ENCODE measurements at places on chromosomes 3 and 15.

GRCh38 chr3:106329521-106329920, 460.7 kb upstream of the CBLB start:
- DNase-seq: no peak

- DNase-seq: no peak
These were observed 14.5 kb upstream of the LPP start for GRCh38 chr3:188139466-188139865.

GRCh38 chr3:132351222-132351806, 34.1 kb downstream of the ACP3 start:
- DNase-seq: no peak

- no peak for DNase-seq
These were observed 21.4 kb upstream of the UBE2Q2 start for GRCh38 chr15:75821786-75822345.

DNA sequence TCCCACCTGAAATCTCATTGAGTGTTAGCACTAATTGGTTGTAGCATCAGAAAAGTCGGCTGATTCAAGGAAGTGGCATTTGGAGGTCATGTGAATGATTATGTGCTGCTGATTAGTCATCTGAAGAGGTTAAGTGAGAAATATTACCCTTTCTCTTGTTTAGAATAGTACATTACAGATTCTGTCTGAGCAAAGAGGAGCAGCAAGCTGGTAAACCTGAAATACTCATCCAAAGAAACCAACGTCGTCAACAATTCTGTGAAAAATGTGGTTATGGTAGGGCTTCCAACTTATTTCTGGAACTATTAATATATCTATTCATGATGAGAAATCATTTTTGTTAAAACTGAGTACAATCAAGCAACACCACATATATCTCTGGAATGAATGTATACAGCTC, 1024.9 kb downstream of the TUSC7 start:
- no peak for DNase-seq
